ENCODE measurements at places on chromosomes 16 and 17.

DNA sequence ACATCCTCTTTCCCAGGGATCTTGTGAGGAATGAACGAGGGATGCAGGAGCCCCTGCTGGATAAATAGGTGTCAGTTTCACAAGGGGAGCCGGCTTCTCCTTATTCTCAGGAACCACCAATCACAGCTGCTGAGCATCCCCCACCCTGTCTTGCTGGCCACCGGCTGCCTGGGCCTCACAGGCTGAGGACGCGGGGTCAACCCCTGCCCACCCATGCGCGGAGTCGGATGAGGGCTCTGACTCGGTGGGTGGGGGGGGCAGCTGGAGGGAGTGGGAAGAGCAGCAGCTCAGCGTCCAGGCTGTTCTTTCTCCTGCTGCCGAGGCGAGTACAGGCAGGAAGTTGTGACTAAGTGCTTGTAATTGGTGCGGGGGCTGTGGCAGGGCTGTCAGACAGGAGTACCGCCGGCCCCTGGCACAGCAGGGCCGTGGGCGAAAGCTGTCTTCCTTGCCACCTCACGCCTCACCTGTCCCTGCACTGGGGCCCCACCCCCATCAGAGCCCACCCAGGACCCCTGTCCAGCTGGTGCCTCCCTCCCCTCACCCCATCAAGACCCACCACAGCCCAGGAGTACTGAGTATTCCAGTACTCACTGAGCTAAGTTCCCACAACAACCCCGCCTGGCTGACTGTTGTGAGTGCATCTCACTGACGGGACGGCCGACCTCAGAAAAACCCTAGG, 11.0 kb upstream of the DPEP1 start:
- no peak for DNase-seq

DNA sequence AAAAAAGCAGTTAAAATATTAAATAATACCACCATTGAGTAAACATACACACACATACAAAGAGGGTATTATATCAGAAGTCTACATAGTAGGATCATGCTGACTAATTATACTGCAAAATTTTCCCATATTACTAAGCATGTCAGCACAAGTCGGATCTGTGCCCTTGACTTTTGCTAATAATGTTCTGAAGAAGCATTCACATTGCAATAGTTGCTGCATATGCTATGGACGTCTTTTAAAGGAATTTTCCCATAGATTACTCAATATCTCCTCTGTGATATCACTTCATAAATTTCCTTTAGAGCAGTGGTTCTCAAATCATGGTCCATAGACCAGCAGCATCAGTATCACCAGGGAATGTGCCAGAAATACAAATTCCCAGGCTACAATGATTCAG, 110.9 kb upstream of the NUDT7 start:
- DNase-seq = no peak

GRCh38 chr17:72590382-72590781, 469.6 kb downstream of the SOX9 start:
- DNase-seq = no peak

- DNase-seq = no peak
These were observed 262.3 kb downstream of the SOX9 start for GRCh38 chr17:72382971-72383722.

- DNase-seq = no peak
These were observed 506.9 kb downstream of the RBFOX1 start for GRCh38 chr16:7839568-7839967.

DNA sequence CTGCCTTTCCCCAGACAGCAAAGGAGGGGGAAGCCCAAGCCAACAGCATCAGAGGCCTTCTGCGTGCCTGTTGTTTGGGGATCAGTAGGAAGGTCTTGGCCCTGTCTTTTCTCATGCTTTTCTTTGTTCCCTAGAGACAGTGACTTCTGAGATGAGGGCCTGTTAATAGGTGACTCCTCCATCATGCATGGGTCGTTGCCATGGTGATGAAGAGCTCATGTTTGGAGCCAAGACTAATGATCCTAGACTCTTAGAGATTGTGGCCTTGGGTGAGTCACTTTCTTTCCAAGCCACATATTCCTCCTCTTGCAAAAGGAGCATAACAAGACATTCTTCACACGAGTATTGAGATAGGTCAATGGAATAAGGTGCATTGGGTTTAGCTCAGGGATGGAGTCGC, 201.1 kb upstream of the ASIC2 start:
- no peak for DNase-seq

DNA sequence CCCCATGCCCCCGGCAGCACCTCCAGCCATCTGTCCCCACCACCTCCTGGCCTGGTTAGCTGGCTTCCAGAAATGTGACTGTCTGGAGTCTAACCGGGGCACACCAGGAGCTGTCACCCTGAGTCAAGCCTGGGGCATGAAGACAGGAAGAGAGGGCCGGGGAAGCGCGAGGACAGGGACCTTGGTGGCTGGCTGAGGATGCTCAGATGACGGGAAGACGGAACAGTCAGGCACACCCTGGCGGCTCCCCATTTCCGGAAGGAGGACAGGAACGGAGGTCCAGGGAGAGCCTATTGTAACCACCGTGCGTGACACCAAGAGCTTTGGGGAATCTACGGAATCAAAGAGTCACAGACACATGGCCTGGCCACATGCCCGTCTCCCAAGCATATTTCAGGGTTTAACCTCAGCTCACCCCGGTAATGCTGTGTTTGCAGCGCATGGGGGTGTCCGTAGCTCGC, 51.7 kb downstream of the SDK2 start:
- DNase-seq = no peak

GRCh38 chr17:55518510-55518909, 7.3 kb upstream of the SMIM36 start:
- DNase-seq = no peak

GRCh38 chr16:5982979-5983378, 885.4 kb upstream of the EEF2KMT start:
- no peak for DNase-seq

GRCh38 chr17:50259477-50260324, 14.6 kb upstream of the TMEM92 start:
- no peak for DNase-seq

DNA sequence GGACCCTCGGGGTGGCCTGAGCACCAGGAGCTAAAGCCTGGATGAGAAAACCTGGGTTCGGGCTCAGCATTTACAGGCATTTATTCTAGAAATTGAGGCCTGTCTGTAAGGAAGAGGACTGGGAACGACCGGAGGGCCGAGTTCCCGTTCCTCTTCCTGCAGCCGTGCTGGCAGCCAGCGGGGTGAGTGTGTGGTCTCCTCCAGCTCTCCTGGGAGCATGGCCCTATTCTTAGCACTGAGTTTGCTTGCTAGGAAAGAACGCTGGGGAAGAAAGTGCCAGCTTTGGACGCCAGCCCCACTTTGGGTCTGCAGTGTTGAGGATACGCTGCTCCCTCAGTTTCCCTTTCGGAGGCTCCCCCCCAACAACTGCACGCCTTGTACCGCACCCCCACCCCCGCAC, 49.6 kb downstream of the MGAT5B start:
- DNase-seq = no peak

DNA sequence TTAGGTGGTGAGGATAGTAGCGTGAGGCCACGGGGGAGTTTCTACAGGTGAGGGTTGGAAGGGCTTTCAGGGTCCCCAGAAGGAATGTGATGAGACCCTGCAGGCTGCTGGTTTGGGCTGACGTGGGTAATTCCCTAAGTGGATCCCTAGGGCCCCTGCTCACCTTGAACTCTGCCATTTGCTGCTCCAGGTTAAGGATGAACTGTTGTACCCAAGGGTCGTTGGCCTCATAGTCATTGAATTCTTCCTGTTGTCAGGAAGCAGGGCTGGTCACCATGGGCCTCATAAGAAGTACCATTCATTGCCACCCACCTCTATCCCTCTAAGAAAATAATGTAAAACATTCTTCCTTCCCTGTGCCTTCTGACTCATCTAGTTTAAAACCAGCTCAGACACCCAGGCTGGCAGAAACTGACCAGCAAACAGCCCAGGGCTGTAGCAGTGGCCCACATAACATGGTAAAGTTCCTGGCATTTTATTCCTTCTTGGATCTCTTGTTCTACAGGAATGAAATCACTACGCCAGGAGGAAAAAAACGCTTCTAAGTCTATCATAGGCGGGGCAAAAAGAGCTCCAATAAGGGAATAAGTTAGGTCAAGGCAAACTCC, 27.6 kb downstream of the FCSK start:
- no peak for DNase-seq

DNA sequence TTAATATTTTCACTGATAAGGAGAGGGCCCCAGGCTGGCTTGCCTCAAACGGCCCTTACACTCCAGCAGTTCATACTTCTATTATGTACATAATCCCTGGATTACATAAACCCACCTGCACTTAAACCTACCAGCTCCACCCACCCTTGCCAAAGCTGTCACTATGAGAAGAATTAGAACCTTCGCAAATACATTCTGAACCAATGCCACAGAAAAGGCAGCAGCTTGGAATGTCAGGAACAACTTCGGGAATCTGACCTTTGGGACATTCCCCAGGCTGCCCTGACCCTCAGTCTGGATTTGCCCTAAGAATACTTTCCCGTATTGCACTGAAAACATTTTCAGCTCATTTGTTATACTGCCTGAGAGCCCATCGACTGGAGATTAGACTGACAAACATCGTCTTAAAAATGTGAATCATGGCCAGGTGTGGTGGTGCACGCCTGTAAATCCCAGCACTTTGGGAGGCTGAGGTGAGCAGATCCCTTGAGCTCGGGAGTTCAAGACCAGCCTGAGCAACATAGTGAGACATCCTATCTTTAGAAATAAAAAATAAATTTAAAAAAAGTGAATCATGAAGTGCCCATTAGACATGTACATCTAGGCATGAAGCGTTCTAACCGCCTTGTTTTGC, 21.0 kb upstream of the SEC14L1 start:
- DNase-seq = no peak

- DNase-seq = no peak
These were observed 1.1 kb upstream of the SMTNL2 start for GRCh38 chr17:4583206-4583605.

DNA sequence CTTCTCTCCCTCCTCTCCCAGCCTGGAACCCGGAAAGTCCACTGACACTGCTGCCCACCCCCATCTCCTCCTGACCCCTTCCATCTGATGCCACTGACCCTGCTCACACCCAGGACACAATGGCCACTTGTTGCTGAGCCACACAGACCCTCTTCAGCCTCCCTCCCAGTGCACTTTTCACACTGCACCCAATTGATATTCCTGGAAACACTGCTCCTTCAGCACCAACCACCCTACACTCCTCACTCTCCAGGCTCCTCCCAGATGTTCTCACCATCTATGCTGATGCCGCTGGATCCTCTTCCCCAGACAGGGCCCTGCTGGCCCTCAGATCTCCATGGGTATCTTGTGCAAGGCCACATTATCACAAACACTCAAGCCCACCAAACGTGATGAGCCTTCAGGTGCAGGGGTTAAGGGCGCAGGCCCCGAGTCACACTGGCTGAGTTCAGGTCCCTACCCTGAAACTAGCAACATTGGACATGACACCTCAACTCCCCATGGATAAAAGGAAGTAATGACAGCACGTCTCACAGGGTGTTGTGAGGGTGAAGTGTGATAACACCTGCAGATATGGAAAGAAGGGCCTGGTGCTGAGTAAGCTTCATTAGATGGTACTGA, 238.1 kb downstream of the ZNF423 start:
- DNase-seq = no peak

GRCh38 chr16:24753000-24753399, 23.5 kb downstream of the TNRC6A start:
- DNase-seq = no peak

GRCh38 chr17:46121165-46121764, 72.0 kb downstream of the KANSL1 start:
- DNase-seq = no peak

DNA sequence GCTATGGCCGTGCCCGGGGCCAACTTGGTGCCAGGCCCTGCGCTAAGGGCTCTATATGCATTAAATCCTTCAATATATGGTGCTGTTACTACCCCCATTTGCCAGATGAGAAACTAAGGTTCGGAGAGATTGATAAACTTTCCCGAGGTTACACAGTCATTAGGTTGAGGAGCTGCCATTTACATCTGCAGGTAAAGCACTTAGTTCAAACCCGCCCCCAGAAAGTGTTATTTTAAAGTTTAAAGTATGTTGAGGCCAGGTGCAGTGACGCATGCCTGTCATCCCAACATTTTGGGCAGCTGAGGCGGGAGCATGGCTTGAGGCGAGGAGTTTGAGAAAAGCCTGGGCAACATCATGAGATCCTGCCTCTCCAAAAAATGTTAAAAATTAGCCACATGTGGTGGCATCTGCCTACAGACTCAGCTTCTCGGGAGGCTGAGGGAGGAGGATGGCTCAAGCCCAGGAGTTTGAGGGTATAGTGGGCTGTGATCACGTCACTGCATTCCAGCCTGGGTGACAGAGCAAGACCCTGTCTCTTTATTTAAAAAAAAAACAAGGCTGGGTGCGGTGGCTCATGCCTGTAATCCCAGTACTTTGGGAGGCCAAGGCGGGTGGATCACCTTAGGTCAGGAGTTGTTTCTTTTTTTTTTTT, 264.7 kb downstream of the PARN start:
- DNase-seq = no peak

GRCh38 chr16:54999481-54999880, 68.8 kb downstream of the IRX5 start:
- no peak for DNase-seq

GRCh38 chr16:17364319-17365210, 106.2 kb downstream of the XYLT1 start:
- DNase-seq = peak; percentile 49

DNA sequence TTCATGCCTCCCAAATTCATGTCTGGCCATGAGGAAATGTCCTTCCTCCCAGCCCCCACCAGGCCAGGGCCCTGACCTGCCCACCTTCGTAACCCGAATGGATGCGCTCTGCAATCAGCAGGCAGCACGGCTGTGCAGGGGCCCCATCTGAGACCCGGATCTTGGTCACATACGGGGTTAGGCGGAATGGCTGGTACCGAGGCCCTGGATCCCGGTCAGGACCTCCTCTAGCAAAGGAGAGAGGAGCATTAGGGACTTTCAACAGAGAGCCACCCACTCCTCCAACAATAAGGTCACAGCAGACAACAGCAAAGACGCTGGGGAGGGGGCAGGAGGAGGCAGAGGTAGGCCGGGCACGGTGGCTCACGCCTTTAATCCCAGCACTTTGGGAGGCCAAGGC, 3.6 kb downstream of the PER1 start:
- DNase-seq = no peak

- DNase-seq = no peak
These were observed 214.2 kb upstream of the TNRC6C start for GRCh38 chr17:77744066-77744988.

GRCh38 chr17:83098241-83099085, 19.1 kb downstream of the METRNL start:
- DNase-seq = no peak

GRCh38 chr17:38564869-38565268, 40.9 kb downstream of the SRCIN1 start:
- no peak for DNase-seq
